Glomerular endothelial cell (primary cell): ENCODE measurements at places on chromosomes 2 and 18.

- no peak for DNase-seq
Measured at GRCh38 chr2:220417503-220417902, 790.1 kb downstream of the SLC4A3 start.

DNA sequence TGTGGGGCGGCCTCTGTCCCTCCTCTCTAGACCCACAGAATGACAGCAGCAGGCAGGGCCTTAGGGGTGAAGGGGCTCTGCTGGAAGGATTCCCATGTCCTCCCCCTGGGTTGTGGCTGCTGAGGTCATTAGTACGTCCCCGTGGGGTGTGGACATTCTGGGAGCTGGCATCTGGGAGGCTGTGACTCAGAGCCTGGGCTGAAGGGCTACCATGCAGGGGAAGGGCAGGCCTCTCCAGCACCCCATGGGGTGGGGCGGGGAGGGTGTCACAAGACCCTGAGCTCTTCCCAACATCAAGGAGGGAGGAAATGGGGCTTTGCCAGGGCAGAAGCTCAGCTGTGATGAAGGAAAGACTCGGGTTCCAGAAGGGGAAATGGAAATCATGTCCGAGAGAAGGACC, 105.8 kb upstream of the SMAD2 start:
- DNase-seq, result no peak

DNA sequence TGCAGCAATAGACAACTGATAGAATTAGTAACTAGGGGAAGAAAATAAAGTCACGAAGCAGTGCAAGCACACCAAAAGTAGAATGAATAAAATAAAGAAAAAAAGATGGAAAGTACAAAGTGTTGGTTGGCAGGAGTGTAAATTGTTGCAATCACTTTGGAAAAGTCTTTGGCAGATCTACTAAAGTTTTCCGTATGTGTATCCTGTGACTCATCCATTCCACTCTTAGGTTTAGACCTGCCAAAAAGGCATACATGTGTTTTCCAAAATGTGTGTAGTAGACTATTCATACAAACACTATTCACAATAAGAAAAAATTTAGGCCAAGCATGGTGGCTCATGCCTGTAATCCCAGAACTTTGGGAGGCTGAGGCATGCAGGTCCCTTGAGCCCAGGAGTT, 282.1 kb upstream of the FSIP2 start:
- DNase-seq, result no peak

GRCh38 chr2:218123986-218124385, 1.8 kb upstream of the CXCR2 start:
- DNase-seq, result no peak

DNA sequence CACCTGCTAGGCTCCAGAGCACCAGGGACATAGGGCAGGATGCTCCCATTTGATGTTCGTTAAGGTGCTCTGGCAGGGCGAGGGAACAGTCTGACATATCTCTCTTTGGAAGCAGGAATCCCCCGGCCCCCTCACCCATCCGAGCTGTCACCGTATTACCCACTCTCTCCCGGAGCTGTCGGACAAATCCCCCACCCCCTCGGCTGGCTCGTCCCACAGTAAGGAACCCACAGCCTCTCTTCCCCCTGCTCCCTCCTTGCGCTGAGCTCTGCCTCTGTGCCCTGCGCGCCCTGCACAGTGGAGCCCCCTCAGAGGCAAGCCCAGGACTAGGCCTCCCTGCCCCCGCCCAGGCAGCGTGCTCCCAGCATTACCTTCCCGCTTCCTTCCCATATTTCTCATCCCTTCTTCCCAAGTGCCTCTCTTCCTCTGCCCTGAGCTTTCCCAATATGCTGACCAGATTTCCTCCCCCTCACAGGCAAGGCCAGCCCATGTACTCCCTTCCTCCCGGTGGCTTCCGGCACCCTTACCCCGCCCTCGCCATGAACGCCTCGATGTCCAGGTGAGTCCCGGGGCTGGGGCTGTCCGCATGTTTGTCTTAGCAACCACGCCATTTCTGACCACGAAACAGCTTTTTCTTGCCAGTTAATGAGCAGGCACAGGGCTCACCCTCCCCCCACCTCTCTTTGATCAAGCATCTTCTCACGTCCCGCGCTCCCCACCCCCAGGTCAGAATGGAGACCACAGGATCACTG, 23.8 kb downstream of the TGOLN2 start:
- no peak for DNase-seq

GRCh38 chr2:178109813-178110212, 2.4 kb upstream of the RBM45 start:
- DNase-seq, result peak; percentile 5

DNA sequence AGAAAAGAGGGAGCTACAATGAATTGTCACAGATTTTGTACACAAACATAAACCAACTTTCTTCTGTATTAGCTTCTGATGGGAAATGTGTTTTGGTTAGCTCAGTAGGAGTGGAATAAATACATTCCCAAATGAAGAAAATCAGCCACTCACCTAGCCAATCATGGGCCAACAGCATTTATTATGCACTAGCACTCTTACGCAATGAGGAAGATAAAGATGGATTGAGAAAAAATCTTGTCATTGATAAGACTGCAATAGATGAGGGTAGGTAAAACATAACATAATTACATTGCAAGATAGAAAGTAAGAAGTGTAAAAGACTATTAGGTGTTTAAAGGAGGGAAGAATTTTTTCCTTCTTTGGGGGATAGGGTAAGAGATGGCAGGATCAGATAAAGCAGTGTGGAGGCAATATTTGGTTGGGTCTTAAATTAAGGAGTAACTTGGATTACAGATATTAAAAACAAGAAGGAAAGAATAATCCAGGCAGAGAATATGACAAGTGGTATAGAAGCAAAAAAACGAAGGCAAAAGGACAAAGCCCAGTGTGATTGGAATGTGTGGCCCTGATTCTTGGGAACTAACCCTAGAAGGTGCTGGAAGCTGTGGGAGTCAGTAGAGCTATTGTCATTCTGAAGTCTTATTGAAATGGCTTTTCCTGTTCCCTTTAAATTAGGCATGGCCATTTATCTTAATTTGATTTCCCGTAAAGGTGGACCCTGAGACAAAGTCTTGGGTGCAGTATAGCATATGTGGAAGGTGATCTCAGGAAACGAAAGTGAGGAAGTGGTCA, 208.4 kb upstream of the MEX3C start:
- DNase-seq, result no peak

DNA sequence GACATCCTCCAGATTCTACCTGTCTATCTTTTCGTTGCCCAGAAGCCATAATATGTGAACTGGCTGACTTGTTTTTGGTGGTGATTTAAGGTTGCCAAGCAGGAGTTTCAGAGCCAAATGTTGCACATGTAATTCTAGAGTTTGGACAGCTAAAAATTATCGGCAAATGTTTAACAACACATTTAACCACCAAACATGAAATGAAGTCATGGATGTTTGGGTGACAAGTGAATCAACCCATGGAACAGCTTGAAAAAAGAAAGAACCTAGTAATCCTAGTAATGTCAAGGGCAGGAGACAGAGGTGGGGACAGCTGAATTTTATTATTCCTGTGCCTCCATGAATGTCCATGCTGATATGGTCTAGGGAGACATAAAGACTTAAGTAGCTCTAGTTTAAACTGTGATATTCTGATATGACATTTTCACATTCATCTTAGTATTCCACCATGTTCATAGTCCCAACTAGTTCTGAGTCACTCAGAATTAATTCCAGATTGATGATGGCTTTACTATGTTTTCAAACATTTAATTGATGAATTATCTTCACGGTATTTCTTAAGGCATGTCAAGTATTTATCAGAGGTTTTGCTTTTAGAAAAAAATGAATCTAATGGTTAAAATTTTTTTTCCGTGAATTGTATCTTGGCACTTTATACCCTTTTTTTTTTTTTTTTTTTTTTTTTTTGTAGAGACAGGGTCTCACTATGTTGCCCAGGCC, 101.7 kb downstream of the SOCS6 start:
- no peak for DNase-seq

- peak; percentile 87 for DNase-seq
Measured at GRCh38 chr2:177143444-177143843, 69.2 kb upstream of the HNRNPA3 start.

DNA sequence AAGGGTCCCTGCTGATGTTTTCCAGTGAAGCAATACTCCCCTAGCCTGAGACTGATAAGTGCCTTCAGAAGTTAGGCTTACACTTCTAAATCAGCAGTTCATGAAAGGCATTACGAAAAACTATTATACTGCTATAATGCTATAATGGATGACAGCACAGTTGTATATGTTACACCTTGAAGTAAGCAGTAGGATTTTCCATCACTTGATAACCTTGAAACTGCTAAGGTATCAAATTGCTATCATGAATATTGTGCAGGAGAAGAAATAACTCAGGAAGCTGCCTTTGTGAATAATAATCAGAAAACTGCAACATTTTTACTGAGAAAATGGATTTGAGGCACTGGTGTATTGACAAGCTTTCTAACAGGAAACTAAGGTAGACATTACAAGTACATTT, 142.3 kb downstream of the HNMT start:
- no peak for DNase-seq

DNA sequence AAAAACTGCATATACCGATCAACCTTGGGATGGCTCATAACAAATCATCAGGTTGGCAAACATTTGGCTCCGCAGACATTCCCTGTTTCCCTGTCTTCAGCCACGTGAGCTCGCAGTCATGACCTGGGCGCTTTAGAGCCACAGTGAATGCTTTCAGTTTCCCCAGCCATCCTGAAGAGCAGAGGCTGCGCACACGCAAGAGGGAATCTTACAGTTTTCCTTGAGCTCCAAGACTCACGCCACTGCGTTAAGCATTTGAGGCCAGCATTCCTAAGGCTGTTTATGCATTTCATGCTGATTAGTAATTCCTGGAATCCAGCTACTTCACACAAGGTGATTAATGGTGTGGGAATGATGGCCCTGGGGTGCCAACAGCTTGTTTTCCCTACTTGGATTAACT, 95.1 kb downstream of the MTCL1 start:
- peak; percentile 78 for DNase-seq

- no peak for DNase-seq
Measured at GRCh38 chr18:6414723-6415417, at the start of gene L3MBTL4. TSS of gene L3MBTL4 (minus strand) at chr18:6414911. CDS start at chr18:6311625, 103,286 bp downstream.

DNA sequence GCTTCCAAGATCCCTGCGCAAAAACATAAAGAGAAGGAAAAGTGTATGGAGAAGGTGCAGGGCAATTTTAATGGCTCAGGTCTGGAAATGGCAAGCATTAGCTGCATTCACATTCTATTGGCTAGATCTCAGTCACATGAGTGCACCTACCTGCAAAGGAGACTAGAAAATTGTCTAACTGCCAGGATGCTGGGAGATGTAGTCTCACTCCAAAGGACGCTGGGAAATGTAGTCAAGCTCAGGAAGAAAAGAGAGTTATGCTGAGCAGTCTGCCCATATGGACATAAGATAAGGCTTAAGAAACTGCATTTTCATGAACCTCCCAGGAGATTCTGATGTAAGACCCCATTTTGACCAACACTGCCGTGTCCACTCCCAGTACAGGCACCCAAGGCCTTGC, 9.5 kb upstream of the KLHL29 start:
- DNase-seq, result no peak

GRCh38 chr2:66235428-66235827, 199.5 kb upstream of the MEIS1 start:
- no peak for DNase-seq

GRCh38 chr2:71880287-71880686, 267.4 kb downstream of the CYP26B1 start:
- DNase-seq, result no peak

DNA sequence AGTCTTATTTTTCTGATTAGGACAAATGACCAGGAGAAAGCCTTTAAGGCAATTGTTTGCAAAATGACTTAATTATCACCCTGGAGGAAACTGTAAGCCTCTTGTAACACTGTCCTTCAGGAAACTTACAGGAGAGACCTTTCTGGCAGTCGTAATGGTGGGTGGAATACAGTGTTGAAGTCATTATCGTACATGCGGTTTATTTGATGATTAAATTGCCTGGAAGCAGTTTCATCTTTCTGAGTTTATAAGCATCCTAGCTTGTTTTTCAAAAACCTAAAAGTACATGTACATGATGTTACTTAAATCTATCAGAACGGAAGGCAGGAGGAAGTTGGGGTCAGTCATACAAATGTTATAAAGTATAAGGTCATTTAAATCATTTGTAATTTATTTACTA, 86.2 kb upstream of the RAB27B start:
- DNase-seq, result no peak

GRCh38 chr18:13246591-13246990, 28.0 kb downstream of the LDLRAD4 start:
- no peak for DNase-seq

DNA sequence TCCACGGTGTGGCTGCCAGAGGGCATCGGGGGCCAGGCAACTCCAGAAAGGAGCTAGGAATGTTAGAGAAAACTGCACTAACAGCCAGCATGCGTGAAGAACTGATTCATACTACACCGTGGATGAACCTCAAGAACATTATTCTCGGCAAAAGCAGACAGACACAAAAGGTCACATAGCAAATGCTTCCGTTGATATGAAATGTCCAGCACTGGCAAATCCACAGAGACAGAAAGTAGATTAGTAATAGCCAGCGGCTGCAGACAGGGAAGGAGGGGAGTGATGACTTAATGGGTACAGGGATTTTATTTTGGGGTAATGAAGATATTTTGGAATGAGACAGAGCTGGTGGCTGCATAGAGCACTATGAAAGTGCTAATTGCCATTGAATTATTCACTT, 37.4 kb downstream of the SCTR start:
- no peak for DNase-seq

DNA sequence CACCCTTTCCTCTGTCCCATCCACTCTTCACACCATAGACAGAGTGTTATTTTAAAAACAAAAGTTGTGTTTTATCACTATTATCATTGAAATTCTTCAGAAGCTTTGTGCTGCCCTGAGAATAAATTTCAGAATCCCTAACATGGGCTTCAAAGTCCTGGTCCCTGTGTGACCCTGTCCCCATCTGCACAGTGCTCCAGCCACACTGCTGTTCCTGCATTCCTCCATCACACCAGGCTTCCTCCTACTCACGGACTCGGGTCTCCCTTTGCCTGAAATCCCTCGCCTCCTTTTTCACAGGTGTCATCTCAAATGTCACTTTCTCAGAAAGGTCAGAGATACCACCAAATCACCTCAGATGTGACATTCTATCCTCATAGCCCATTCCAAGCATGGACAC, 8.2 kb upstream of the DTNA start:
- no peak for DNase-seq

DNA sequence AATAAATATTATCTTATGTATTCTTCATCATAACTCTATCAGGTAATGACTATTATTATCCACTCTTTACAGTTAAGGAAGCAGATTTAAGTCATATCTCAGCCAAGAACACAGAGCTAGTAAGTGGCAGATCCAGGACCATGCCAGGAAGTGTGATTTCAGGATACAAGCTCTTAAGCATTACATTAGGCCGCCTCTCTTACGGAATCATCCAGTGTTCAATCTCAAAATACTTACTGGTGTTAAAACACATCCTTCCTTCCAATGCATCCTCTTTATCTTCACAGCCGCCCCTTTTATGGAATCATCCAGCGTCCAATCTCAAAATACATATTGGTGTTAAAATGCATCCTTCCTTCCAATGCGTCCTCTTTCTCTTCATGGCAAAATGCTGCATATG, 14.7 kb upstream of the RGPD4 start:
- no peak for DNase-seq

DNA sequence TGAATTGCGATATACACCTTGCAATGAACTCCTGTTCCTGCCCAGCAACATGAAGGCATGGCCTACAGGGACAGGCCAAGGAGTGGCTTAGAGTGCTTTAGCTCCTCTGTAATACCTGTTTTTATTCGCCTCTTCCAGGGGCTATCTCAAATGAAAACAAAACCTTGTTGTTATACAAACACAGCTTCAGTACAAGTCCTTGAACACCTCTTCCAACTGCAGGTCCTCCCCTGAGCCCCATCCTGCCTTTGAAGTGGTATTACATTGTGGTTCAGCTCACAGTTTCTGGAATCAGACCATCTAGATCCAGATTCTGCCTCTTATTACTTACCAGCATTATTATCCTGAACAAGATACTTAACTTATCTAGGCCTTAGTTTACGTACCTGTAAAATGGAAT, 83.0 kb upstream of the HNRNPA3 start:
- DNase-seq, result no peak
